ENCODE measurements at places on chromosomes 16 and 17.

DNA sequence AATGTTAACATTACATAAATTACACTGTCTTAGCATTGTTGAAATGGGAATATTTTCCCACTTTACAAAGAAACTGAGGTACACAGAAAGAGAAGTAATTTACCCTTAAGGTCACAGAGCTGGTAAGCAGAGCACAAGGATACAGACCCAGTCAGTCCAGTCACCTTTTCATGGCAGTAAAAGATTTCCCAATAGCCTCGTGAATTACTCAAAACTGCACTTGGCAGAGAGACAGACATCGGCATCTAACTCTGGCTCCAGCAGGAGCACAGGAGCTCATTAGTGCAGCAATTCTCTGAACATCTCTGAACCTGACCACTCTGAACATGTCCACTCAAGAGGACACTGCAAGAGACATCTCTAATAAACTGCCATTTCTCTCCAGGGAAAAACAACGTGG, 3.1 kb downstream of the TEX2 start:
- no peak for DNase-seq

DNA sequence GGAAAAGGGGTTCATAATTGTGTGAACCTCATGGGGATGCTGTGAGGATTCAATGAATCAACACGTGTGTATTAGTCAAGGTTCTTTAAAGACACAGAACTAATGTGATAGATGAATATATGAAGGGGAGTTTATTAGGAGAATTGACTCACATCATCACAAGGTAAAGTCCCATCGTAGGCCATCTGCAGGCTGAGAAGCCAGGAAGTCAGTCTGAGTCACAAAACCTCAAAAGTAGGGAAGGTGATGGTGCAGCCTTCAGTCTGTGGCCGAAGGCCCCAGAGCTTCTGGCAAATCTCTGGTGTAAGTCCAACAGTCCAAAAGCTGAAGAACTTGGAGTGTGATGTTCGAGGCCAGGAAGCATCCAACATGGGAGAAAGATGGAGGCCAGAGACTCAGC, 413.4 kb downstream of the CDH13 start:
- no peak for DNase-seq

GRCh38 chr16:84739349-84740124, 39.7 kb downstream of the USP10 start:
- DNase-seq: no peak

DNA sequence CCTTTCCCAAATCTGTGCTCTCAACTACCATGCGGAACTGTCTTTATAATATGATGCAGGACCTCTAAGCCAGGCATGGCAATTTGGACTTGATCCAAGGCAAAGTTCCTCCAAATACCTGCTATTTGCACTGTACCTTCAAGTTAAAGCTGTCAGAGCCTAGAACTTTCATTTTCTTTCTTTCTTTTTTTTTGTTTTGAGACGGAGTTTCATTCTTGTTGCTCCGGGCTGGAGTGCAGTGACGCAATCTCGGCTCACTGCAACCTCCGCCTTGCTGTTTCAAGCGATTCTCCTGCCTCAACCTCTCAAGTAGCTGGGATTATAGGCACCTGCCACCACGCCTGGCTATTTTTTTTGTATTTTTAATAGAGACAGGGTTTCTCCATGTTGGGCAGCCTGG, 51.7 kb downstream of the ARHGAP27 start:
- no peak for DNase-seq

DNA sequence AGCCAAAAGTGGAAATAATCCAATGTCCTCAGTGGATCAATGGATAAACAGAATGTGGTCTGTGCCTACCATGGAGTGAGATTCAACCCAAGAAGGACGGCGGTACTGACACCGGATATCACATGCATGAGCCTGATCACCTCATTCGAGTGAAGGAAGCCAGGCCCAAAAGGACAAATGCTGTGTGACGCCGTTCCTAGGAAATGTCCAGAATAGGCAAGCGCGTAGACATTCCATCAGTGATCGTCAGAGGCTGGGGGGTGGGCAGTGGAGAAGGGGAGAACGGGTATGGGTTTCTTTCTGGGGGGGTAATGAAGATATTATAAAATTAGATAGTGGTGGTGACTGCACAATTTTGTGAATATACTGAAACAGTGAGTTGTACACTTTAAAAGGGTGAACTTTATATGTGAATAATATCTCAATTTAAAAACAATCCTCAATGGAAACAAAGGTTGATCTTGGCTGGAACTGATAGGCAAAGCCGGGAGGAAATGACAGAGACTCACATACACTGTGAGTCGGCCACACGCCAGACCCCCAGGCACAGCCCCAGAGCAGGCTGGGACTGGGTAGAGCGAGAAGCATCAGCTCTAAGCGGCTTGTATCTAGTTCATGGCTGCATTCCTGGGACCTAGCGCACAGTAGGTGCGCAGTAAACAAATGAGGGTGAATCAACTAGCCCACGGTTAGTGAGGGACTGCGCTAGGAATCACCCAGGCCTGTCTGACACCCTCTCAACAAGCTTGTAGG, 3.5 kb downstream of the DBNDD1 start:
- no peak for DNase-seq

- DNase-seq: peak; percentile 66
These were observed at the start of gene GINS3 for GRCh38 chr16:58392215-58393137. GINS3 (plus strand) TSS chr16:58392471; CDS start chr16:58392602, 131 bp downstream.

DNA sequence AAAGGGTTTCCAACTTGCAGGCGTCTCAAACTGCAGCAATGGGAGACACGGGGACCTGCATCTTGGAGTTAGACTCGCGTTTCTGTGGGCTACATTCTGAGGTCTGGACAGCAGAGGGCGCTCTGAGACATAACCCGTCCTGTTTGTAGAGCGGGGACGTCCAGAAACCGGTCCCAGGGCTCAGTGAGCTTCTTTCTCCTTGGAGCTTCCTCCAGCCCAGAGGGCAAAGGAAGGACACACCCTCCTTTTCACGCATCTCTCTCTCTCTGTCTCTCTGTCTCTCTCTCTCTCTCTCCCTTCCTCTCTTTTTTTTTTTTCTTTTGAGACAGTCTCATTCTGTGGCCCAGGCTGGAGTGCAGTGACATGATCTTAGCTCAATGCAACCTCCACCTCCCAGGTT, 19.8 kb downstream of the COX4I1 start:
- DNase-seq: peak; percentile 73

- DNase-seq: no peak
These were observed 137.1 kb downstream of the C16orf95 start for GRCh38 chr16:87180069-87180468.

DNA sequence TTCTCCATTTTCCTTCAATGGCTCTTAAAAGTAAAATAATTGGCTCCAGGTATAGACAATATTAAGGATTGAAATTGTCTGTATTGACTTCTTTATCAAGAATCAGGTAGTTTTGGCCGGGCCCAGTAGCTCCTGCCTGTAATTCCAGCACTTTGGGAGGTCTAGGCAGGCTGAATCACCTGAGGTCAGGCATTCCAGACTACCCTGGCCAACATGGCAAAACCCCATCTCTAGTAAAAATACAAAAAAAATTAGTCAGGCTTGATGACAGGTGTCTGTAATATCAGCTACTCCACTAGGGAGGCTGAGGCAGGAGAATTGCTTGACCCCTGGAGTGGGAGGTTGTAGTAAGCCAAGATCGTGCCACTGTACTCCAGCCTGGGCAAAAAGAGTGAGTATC, 1008.5 kb upstream of the EEF2KMT start:
- no peak for DNase-seq

- no peak for DNase-seq
These were observed 29.0 kb downstream of the TRPV2 start for GRCh38 chr17:16444258-16444886.

- peak; percentile 38 for DNase-seq
These were observed 12.8 kb upstream of the GNG13 start for GRCh38 chr16:813204-813915.

GRCh38 chr17:45307290-45308015, 9.4 kb downstream of the MAP3K14 start:
- DNase-seq: no peak

DNA sequence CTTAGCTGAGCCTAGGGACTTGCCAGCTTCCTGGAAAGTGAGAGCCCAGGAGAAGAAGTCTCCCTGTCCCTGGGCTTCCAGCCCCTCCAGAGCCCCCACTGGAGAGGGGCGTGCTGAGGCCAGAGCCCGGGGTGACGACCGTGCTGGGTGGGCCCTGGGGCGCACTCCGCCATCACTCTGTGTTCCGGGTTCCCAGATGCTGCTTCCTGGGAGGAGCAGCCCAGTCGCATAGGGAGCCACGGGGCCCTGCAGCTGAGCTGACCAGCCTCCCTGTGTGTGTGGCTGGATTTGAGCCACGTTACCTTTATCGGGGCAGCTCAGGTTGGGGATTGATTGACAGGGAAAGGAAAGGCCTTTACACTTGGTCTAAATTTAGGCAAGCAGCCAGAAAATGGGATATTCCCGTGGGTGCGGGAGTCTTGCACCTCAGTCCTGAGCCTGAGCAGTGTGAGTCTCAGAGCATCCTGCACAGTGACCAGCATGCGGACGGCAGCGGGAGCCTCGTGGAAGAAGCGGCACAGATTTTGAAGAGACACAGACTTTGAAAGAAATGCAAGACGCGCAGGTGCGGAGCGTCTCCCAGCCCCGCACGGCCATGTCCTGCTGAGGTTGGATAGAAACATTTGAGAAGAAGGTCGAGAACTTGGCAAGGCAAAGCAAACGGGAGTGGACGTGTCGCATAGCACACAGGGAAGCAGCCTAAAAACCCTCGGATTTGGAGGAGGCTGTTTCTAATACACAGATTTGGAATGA, 51.3 kb upstream of the ZNF750 start:
- no peak for DNase-seq

DNA sequence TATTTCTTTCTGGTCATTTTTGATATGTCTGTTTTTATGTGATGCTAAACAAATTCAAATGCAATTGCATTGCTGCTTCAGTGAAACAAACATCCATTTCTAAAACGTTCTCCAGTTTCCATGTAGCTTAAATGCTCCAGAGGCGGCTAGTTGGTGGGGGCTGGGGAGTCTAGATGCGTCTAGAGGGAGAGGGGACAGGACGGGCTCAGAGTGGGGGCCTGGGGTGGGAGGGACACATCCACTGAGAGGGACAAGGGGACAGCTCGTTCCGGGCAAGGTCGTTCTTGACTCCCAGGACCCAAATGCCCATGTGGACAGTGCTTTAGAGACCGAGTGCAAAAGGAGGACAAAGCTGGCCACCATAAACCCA, 102.3 kb downstream of the FOXL1 start:
- no peak for DNase-seq
